ENCODE measurements at places on chromosomes 5 and 9.

DNA sequence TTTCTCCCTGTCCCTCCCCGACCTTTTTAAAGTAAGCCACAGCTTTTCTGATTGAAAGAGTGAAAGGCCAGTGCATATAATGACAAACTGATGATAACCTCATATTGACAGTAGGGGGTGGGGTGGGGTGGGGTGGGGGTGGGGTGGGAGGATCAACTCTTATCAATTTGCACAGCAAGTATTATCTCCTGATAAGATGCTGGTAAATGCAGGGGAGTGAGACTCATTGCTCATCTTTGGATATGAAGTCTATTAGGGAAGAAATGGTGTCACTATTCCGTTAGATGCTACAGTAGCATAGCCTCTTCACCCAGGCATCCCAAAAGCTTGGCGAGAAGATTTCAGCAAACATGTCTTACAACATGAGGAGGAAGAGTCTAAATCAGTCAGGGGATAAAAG, 38.9 kb upstream of the HMGCS1 start:
- no peak for DNase-seq
- peaks cover 30% of the 10 kb centered on the region for H3K27me3 ChIP-seq
- H3K27ac ChIP-seq = no peak overlapping the region
- no peaks in the 10 kb centered on the region for H3K4me1 ChIP-seq

GRCh38 chr5:134451936-134452505, 40.3 kb upstream of the CDKN2AIPNL start:
- H3K4me3 ChIP-seq = no peak overlapping the region
- peaks cover 5% of the 10 kb centered on the region for H3K4me1 ChIP-seq
- H3K27ac ChIP-seq = no peak overlapping the region
- no peaks in the 10 kb centered on the region for H3K36me3 ChIP-seq
- no peaks in the 10 kb centered on the region for H3K27me3 ChIP-seq

DNA sequence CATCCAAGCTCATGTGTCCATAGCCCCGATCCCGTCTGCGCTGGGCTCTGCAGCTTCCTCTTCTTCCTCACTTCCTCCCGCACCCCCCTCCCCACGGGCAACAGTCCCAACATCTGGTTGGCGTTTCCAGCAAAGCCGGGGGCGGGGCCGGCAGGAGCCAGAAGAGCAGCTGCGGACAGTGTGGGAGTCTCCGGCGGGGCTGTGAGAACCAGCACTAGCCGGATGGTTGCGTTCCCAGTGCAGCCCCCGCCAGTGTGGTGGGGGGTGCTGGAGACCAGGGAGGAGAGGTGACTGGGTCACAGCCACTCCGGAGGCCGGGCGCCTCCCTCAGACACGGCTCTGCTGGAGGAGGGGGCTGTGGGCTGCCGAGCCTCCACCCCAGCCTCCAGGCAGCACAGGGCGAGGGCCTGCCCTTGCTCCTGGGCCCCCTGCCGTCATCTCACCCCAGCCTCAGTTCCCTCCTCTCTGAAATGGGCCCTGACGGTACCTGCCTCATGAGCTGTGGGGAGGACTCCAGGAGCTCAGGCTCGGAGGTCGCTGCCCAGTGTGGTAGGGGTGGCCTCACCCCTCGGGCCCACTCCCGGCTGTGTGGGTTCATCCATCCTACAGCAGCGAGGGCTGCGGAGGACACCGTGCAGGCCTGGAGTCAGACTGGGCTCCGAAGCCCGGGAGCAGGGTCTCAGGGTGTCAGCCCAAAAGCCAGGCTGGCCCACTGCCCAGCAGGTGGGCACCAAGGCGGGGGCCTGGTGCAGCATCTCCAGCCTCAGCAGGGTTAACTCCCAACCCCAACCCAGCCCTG, 41.5 kb upstream of the NOTCH1 start:
- peaks cover 24% of the 10 kb centered on the region for H3K27me3 ChIP-seq
- no peak overlapping the region for H3K27ac ChIP-seq
- DNase-seq = no peak
- H3K4me1 ChIP-seq = no peaks in the 10 kb centered on the region
- no peak overlapping the region for H3K4me3 ChIP-seq
- no peaks in the 10 kb centered on the region for H3K36me3 ChIP-seq

GRCh38 chr5:81360640-81361039, 33.3 kb downstream of the ACOT12 start:
- no peaks in the 10 kb centered on the region for H3K36me3 ChIP-seq
- H3K4me1 ChIP-seq = no peaks in the 10 kb centered on the region
- H3K27ac ChIP-seq = no peak overlapping the region

DNA sequence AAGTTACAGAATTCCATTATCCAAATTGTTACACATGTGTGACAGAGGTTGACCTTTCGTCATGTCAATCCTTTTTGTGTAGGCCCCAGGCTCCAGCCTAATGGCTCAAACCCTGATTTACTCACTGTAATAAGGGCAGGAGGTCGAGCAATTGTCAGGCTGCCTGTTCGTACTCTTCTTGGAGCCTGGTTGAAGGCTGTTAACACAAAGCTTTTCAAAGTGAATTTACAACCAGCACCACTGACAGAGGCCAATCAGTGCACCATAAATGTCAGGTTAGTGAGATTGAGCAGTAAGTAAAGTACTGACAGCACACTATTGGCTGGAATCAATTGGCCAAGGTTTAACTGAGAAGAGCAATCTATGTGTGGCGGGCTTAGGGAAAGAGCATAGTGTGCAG, 16.8 kb downstream of the PRDM6 start:
- DNase-seq = no peak
- no peak overlapping the region for H3K27ac ChIP-seq
- peaks cover 17% of the 10 kb centered on the region for H3K27me3 ChIP-seq
- no peaks in the 10 kb centered on the region for H3K4me1 ChIP-seq

GRCh38 chr9:137087409-137087925, 682 bp downstream of the MAN1B1 start:
- peak overlapping the region; percentile 83 for H3K27ac ChIP-seq
- peaks cover 35% of the 10 kb centered on the region for H3K36me3 ChIP-seq
- peak overlapping the region; percentile 79 for H3K4me3 ChIP-seq
- DNase-seq = no peak
- H3K27me3 ChIP-seq = no peaks in the 10 kb centered on the region
- H3K4me1 ChIP-seq = peaks cover 24% of the 10 kb centered on the region

GRCh38 chr9:112061152-112061740, 113.9 kb downstream of the SUSD1 start:
- H3K4me1 ChIP-seq = peaks cover 10% of the 10 kb centered on the region
- peak overlapping the region; percentile 79 for H3K27ac ChIP-seq
- no peaks in the 10 kb centered on the region for H3K27me3 ChIP-seq
- peaks cover 4% of the 10 kb centered on the region for H3K36me3 ChIP-seq

DNA sequence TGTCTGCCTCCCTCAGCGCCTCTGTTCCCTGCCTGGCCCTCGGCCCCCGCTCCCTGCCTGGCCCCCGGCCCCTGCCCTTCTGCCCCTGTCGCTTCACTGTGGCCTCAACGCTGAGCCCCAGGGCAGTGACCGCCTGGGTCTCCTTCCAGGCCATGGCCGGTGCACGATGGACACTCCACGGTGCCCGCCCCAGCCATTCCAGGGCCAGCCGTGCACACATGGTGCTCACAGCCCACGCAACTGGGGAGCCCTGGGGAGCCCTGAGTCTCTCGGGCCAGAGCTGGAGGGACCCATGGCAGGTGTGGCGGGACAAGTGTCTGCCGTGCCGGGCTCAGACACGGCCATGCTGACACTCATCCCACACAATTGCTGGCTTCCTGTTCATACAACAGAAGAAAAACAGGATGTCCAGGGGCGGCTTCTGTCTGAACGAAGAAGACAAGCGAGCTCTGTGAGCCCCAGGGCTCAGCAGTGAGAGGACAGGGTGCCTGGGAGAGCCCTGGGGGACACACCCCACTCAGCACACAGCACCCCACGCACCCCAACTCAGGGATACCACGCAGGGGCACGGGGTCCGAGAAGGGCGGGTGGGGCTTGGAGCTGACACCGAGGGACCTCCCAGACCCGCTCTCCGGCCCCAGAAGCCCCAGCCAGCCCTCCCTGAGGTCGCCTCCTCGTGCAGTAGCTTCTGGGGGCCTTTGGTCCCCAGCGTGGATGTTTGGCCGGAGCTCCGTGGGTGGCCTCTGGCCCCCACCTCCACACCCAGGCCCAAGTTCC, 35.7 kb downstream of the EXD3 start:
- peaks cover 11% of the 10 kb centered on the region for H3K36me3 ChIP-seq
- no peaks in the 10 kb centered on the region for H3K27me3 ChIP-seq
- peak overlapping the region; percentile 76 for H3K27ac ChIP-seq
- no peak for DNase-seq

DNA sequence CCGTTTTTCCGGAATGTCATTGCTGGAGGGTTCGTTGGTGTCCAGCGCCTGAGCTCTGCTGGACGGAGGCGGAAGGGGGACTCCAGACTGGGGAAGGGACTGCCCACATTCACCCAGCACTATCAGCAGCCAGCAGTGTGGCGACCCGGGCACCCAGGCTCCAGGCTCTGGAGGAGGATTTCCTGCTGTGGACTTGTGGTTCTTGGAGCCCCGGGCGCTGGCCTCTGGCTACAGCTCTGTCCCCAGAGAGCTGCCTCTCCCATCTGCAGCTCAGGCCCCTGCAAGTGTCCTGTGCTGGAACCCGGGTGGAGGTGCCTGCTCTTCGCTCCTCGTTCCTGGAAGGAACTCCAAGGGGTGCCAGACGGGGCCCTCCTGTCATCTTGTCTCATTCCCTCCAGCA, 152.6 kb downstream of the RGS3 start:
- no peak overlapping the region for H3K27ac ChIP-seq
- peaks cover 25% of the 10 kb centered on the region for H3K27me3 ChIP-seq
- no peak for DNase-seq
- H3K4me3 ChIP-seq = no peak overlapping the region
- peaks cover 1% of the 10 kb centered on the region for H3K4me1 ChIP-seq
- H3K36me3 ChIP-seq = peaks cover 3% of the 10 kb centered on the region

GRCh38 chr5:159184858-159185381, 24.4 kb downstream of the RNF145 start:
- no peaks in the 10 kb centered on the region for H3K27me3 ChIP-seq
- peaks cover 32% of the 10 kb centered on the region for H3K36me3 ChIP-seq
- H3K4me3 ChIP-seq = no peak overlapping the region
- H3K27ac ChIP-seq = peak overlapping the region; percentile 33
- DNase-seq = no peak

DNA sequence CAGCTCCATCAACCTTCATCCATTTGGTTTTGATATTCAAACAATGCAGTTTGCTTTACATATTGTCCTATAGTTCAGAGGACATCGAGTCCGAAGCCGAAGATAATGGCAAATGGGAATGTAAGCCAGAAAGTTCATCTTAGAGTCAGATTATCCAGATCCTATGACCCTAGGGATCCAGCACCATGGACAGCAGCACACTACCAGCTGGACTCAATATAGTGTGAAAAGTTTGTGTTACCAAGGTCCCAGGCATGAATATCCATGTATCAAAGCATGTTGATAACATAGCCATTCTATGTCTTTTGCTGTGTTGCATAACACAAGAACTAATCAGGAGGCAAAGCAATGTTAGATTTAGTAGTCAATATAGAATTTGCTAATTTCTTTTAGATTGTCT, 46.3 kb downstream of the FSTL4 start:
- no peak overlapping the region for H3K4me3 ChIP-seq
- H3K27ac ChIP-seq = no peak overlapping the region
- H3K27me3 ChIP-seq = peaks cover 38% of the 10 kb centered on the region
- no peak for DNase-seq

GRCh38 chr9:85142968-85143367, 473.4 kb downstream of the NTRK2 start:
- no peak overlapping the region for H3K27ac ChIP-seq
- DNase-seq = no peak
- H3K4me3 ChIP-seq = no peak overlapping the region
- H3K27me3 ChIP-seq = peaks cover 7% of the 10 kb centered on the region
- H3K4me1 ChIP-seq = no peaks in the 10 kb centered on the region

- H3K36me3 ChIP-seq = no peaks in the 10 kb centered on the region
- no peaks in the 10 kb centered on the region for H3K27me3 ChIP-seq
- H3K27ac ChIP-seq = no peak overlapping the region
- H3K4me3 ChIP-seq = no peak overlapping the region
- DNase-seq = no peak
- no peaks in the 10 kb centered on the region for H3K4me1 ChIP-seq
Measured at GRCh38 chr9:18611971-18612370, 138.0 kb downstream of the ADAMTSL1 start.

- H3K4me3 ChIP-seq = no peak overlapping the region
- DNase-seq = no peak
- no peak overlapping the region for H3K27ac ChIP-seq
- peaks cover 97% of the 10 kb centered on the region for H3K36me3 ChIP-seq
Measured at GRCh38 chr5:98872674-98873073, 56.1 kb downstream of the CHD1 start.

All from effector memory CD8-positive, alpha-beta T cell (primary cell).